ENCODE measurements at places on chromosomes 1 and 21.
A peak's percentile ranks its signal among the peaks of the same experiment; 100 is the strongest.

- DNase-seq = no peak
These were observed 38.6 kb downstream of the SIPA1L2 start for GRCh38 chr1:232591344-232591743.

DNA sequence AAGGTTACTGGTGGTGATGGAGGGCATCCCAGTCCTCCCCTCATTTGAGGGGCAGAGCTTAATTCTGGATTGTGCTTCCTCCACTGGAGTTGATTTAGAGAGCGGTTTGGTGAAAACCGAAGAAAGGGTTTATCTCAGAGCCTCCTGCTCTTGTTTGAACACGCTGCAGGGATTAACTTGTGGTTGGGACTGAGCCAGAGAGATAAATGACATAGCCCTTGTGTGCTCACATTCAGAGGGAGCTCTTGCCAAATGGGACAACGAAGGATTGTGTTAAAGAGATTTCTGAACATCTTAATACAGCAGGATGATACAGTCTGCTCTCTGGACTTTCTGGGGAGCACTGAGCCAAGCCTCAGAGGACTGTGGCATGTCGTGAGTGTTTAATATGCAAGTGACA is 308.2 kb downstream of the DISC1 start:
- no peak for DNase-seq

DNA sequence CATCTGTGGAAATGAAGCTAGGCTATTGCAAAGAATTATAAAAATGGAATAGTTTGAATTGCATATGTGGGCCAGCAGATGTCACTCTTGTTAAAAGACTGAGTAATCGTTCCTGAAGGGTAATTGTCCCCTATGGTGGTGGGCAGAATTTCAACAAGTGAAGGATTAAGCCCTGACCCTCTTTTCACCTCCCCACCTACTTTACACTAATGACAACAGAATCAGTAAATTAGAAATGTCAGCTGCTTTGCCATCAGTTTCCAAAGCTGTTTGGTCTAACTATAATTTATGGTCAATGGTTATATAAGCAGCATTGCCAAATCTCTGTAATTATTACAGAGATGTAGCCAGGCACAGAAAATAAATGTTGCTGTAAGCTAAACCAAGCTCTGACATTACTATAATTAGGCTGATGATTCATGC is 898.6 kb downstream of the AMY1C start:
- no peak for DNase-seq

- peak; percentile 57 for DNase-seq
These were observed 37.0 kb downstream of the CAPN8 start for GRCh38 chr1:223628233-223629125.

GRCh38 chr1:66435541-66435940 is 98.4 kb upstream of the SGIP1 start:
- DNase-seq = no peak

- no peak for DNase-seq
These were observed 24.2 kb downstream of the CAMTA1 start for GRCh38 chr1:6809461-6809860.

DNA sequence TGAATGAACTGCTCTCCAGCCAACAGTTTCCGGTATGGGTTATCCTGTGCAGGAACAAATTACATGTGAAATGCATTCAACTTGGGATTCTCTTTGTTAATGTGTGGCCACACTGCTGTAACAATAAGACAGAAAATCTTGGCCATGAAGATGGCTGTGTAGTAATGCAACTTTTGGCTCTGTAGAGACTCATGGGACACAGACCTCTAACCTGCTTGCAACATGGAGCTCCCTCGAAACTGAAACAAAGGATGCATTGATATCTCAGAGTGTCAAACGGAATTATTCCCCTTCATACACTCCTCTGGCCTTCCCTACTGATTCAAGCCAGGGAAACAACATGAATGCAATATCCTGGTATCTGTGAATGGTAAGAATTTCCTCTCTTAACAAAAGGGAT is 559.3 kb upstream of the ZRANB2 start:
- DNase-seq = no peak

DNA sequence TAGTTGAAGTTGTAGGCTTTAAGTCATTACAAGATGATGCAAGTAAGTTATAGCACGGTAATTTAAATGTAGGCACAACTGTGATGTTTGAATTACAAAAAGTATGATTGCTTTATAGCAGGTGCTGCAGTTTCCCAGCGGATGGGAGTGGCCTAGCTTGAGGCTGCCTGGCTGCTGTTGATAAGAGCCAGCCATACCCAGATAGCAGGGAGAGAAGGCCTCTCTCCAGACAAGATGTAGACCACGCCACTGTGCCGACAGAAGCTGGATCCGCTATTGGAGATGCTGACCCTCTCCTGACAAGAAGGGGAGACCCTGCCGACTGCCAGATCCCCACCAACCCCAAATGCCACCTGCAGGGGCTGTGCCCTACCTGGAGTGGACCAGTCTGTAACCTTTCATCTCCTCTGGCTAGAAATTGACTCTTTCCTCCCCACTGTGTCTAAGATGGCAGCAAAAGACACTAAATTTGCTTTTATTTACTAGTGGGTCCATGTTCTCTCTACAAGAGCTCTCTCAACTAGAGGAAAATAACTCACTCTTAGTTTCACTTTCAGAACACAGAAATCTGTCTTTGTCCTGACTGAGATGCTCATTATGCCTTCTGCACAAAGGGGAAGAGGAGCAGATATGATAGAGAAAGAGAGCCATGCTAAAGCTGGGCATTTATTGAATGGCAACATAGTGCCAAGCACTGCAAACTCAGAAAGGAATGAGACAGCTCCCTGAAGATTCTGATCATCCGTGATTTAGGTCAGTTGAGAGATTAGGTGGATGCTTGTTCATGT is 127.9 kb downstream of the URB2 start:
- DNase-seq = peak; percentile 52

DNA sequence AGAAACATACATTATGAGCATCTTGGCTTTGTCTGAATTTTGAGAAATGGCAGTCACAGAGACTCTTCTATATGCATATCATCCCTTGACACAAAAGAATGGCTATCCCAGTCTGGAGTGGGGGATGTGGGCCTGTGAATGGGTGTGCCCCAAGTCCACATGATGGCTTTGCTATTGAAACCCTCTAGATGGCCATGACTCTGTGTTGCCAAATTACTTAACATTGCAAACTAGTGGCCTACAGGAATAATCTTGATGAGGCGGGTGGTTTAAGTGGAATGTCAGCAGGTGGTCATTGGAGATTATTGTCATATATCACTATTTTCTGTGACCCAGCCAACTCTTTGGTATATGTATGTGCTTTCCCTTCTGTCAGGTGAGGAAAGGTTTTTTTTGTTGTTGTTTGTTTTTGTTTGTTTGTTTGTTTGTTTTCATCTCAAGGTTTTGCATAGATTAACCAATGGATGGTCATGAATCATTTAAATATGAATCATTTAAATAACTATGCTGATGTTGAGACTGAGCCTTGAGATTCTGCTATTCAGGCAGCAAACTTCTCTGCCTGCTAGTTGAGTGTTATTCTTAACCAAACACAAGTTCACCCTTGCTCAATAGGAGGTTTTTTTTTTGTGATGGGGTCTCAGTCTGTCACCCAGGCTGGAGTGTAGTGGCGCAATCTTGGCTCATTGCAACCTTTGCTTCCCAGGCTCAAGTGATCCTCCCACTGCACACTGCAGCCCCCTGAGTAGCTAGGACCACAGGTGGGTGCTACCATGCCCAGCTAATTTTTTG is 103.0 kb downstream of the NOS1AP start:
- no peak for DNase-seq

DNA sequence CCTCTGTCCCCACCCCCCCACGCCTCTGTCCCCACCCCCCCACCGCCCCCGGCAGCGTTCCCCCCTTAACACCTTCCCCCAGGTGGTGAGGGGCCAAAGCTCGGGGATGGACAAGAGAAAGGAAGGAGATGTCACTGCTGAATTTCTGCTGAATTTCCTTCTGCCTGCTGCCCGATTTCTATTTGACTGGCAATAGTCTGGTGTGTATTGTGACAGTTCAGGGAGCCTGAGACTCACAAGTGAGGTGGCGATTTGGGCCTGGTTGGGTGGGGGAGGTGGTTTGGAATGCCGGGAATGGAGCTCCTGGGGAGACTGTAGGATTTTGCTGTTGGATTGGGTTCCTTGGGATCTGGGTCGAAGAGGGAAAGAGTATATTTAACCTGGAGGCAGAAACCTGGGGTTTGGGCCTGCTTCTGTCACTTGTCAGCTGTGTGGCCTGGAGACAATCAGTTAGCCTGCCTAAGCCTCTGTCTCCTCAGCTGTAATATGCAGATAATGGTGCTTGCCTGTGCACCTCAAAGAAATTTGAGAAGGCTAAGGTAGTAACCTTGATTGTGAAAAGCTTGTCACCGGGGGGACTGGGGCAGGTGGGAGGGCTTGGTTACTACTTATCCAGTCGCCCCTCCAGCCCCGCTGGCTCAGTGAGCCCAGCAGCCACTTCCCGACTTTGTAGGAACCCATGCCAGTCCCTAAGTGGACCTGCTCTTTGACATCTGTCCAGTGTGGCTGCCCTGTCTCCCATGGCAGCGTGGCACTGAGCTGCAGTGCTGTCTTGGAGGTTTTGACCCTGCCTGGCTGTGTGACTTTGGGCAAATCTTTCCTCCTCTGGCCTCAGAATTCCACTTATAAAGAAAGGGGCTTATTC is 7.7 kb upstream of the LMNA start:
- no peak for DNase-seq

GRCh38 chr1:159986531-159986930 is 32.5 kb upstream of the SLAMF9 start:
- no peak for DNase-seq

DNA sequence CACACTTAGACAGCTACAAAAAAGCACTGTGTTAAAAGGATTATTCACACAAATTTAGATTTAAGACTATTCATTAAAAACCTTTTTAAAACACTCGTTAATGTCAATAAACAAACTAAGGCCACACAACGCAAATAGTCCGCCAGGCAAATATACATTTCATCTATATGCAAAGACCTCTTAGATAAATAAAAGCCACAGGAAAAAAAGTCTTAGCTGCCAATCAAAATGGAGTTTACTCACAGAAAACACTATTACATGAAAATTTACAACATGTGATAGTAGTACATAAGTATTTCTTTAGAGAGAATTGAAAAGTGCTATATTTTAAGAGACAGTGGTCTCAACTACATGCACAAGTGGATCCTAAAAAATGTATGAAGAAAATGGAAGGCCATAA is 2.7 kb upstream of the PHTF1 start:
- DNase-seq = no peak

DNA sequence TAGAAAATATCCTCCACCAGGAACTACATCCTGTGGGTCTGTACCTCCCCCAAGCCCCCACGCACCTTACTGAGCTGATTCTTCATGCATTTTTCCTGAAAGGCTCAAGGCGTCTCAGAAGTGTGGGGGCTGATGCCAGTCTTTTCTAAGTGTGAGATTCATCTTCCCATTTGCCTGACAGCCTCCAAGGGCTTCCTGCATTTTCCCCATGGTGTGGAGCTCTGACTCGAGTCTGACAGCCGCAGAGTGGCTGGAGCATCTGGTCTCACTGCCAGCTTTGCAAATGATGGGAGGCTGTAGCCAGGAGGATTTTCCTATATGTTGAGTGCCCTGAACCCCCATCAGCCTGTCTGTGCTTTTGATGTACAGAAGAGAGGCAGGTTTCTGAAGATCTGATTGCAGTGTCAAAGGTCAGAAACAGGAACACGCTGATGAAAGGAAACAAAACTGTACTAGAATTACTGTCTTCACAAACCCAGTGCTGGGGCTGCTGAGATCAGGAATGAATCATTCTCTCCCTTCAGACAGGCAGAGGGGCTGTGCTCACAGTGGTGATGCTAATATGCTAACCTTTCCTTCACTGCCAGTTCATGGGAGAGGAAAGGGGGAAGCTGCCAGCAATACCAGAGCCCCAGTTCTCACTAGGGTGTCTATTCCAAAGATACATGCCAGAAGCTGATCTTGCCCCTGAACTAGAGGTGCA is 201.5 kb upstream of the C1orf174 start:
- DNase-seq = no peak

DNA sequence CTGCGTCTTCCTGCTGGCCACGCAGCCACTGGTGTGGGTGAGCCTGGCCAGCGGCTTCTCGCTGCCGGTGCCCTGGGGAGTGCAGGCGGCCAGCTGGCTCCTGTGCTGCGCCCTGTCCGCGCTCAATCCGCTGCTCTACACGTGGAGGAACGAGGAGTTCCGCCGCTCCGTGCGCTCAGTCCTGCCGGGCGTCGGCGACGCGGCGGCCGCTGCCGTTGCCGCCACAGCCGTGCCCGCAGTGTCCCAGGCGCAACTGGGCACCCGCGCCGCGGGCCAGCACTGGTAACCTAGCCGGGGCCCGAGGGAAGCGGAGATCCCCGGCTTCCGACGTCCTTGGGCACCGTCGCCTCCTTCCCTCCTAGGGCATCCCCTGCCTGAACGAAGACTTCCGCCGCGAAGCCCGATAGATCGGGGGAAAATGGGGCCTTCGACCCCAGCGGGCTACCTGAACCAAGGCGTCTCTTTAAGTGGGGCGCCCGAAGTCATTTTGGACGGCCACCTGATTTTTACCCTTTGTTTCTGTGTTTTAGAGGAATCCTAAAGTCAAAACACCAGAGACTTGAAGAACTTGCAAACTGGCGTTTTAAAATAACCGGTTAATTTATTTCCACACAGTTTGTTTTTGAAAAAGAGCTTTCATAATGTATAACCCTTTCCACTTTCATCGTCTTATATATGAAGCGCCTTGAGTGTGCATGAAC is 2.0 kb downstream of the GPR88 start:
- DNase-seq = no peak

- DNase-seq = no peak
These were observed 18.9 kb downstream of the NECAP2 start for GRCh38 chr1:16459352-16459925.
